Activated naive CD4-positive, alpha-beta T cell treated with anti-CD3 and anti-CD28 coated beads, Interleukin-2, amount 50 U/mL, for 72 hours (primary cell): ENCODE measurements at places on chromosomes 5 and 9.

- no peak for DNase-seq
These were observed 80.8 kb upstream of the RNU6ATAC start for GRCh38 chr9:134245179-134245578.

DNA sequence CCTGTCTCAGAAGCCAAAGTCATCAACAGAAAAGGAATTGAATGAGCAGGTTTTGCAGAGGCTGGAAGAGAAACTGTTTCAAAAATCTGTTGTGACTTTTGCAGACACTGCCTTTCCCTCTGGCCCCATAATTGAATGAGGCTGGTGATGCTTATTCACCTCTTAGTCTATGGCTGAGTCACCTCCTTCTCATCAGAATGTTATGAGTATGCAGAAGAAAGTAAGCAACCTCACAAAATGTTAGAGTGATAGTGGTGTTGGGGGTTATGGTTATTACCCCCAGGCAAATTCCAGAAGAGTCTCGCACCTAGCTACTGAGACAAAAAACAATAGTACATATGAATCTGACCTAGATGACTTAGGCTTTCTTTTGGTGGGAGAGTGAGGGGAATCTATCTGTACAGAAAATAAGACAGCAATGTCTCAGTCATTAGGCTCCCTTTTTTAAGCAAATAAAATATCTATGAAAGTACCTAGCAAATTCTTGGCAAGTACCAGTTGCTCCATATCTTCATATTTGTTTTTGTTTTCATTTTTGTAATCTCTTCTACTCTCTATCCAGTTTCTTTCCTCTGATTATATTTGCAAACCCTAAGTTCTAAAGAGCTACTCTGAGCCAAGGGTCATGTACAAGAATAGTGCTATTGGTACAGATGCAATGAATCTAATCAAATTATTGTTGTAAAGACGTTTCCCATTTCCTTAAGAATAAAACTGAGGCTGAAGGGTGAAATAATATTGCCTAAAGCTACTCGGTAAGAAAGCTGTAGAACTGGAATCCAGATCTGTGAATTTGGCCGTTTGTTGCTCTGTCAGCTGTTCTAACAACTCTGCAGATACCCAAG lies 498.1 kb upstream of the TNC start:
- DNase-seq: no peak

DNA sequence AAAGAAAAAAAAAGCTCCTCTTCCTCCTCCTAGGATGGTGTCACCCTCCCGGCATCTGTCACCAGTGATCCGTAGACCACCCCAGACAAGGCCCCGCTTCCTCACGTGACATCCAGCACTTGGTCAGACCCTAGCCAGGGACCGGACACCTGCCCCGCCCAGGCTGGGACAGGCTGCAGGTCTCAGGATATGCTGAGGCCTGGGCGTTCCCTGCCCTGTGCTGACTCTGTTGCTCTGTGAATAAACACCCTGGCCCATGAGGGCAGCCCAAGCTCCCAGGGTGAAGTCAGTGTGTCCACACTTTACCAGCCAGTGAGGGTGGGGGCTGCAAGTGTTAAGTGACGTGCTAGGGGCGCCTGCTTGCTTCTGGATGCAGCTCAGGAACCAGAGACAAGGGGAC lies 5.6 kb downstream of the EDF1 start:
- DNase-seq: no peak

- DNase-seq: no peak
These were observed 30.5 kb downstream of the ZNF618 start for GRCh38 chr9:113906411-113907110.

- DNase-seq: no peak
These were observed 2111.3 kb downstream of the MAT2B start for GRCh38 chr5:165616490-165617405.

DNA sequence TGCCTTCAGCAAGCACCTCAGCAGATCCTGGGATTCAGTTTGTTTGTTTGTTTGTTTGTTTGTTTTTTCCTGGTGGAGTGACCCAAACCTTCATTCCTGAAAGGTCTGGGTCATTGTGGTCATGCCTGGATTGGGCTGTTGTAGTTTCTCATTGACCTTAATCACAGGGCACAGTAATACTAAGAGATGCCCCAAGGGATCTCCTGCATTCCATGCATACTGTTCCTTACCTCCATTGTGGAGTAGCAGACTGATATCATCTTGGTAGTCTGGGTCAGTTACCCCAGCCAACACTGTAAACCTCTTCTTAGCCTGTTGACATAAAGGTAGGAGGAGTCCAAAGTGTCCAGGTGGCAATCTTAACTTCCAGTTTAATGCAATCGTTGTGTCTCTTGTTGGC lies 1466.7 kb upstream of the CDH9 start:
- DNase-seq: no peak

DNA sequence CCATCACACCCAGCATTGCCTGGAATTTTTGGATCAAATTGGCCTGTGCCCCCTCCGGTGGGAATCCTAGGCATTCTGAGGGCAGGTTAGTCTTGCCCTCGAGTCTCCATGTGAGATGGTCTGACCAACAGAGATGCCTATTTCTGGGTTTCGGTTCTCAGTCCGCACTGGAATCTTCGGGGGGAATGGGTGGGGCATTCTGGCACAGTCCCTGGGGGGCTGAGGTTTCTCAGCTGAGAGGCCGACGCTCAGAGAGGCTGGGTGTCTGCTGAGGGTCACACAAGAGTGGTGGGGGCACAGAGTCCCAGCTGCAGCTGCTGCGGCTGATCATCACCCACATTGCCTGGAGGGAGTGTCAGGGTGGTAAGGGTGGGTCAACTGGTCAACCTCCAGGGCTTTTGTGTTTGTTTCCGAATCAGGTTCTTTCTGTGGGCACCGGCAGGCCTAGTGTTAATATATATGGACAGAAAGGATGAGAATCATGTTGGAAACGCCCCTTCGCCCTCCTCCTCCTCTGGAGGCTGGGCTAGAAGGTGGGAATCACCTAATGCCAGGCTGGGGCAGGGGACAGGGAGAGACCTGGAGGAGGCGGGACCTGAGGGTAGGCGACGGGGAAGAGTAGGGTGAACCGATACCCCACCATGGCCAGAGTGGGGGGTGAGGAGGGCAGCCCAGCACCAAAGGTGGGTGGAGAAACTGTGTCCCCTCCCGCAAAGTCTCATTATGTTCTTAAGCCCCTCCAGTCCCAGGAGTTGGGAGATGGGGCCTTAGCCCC lies 149.5 kb upstream of the PHYKPL start:
- no peak for DNase-seq

GRCh38 chr5:141345327-141345726 lies 1.7 kb downstream of the PCDHGA3 start:
- DNase-seq: no peak

DNA sequence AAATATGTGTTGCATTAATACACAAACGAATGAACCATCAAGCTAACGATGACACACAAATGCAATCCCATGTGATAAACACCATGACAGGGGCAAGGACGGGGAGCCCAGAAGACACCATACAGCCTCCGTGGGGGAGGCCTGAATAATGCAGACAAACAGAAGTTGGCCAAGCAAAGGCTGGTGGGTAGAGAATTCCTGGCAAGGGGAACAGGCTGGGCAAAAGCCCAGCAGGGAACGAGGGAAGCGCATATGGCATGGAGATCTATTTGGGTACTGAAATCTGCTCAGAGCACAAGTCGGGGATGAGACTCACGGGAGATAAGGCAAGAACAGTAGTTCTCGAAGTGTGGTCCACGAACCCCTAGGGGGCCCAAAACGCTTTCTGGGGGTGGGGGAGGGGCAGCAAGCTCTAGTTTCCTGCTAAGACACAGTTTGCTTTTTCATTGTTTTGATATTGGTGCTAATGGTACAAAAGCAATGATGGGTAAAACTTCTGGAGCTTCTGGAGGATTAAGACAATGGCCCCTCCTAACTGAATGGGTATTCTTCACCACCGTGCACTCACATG lies 42.9 kb upstream of the FBXW11 start:
- no peak for DNase-seq

DNA sequence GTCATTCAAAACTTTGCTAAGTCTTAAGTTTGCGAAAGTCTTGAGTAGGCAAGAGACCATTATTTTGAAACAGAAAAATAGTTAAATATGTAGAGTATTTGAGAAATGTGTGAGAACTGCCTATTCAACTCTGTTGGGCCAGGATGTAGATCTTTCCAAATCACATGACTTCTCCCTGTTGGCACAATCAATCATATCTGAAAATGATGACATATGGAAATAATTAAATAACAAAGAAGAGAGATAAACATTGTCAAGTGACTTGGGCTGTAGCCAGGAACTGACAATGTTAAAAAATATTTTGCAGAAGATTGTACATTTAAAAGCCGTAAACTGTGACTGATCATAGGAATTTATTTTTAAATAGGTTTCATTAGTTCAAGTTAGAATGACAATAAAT lies 104.6 kb upstream of the IL6ST start:
- no peak for DNase-seq

GRCh38 chr5:54689411-54690251 lies 172.1 kb downstream of the SNX18 start:
- DNase-seq: no peak

DNA sequence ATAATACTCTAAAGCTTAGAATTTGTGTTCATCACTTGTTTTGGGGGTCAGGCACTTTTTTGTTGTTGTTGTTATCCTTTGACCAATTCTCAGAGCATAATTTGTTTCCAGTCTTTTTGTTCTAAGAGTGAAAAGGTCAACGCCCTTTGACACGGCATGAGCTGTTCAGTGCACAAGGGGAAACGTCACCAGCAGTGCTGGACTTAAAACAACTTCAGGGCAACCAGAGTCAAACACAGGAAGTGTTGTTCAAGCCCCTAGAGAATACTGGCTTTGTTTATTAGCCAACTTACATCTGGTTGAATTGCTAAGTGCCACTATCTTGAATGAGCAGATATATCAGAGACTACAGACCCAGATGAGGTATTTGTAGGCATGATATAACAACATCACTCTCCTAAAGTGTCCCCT lies 368.9 kb downstream of the TMEM161B start:
- no peak for DNase-seq

- DNase-seq: no peak
These were observed 47.0 kb upstream of the HOMER1 start for GRCh38 chr5:79560771-79561524.

GRCh38 chr5:124551939-124552279 lies 194.5 kb downstream of the ZNF608 start:
- no peak for DNase-seq

DNA sequence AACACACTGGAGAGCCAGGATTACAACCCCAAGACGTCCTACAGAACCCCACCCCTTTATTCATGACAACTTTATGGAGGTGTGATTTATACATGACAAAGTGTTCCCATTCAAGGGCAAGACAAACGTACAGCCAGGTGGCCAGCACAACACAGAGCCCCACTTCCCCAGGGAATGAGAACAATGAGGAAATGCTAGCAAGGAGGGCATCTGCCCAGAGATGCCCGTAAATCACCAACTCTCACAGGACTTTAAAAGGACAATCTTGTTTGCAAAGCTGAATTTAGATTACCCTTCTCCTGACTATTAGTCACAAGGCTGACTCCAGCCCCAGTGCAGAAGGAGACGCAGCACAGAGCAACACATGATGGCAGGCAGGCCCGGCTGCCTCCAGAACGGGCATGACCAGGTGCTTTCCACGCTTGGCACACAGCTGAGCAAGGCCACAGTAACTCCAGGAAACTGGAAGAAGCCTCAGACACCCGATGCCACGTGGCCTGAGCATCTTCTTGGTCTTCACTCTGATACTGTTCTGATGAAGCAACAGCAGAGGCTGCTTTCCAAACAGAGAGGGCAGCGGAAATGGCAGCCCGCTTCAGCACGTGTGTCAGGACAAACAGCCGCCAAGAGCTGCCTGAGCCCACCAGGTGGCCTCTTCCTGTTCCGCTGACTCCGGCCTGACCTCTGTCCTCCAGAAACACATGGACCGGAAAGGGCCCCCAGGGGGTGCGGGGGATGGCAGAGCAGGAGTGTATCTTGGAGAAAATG lies 51.4 kb downstream of the ROR2 start:
- DNase-seq: no peak

DNA sequence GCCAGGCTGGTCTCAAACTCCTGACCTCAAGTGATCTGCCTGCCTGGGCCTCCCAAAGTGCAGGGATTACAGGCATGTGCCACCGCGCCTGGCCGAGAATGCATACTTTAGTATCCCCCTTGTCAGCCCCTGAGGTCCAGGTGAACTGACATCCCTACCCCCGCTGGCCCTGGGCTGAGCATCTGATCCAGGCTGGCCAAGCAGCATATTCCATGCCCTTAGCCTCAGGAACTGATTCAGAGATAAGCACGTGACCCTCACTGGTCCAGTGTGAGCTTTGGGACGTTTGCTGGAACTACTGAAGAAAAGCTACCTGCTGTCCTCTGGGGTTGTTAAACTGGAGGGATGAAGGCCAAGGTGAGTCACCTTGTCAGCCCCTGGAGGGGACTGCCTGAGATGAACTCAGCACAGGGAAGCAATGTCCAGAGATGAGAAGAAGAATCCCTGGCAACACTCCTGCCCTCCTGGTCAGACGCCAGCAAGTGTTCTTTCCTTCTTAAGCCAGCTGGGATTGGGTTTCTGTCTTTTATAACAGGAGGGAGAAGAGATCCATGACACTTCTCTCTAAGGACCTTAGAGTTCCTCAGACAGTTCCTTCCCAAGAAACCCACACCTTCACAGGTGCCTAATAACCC lies 59.1 kb upstream of the FBXW11 start:
- no peak for DNase-seq

- no peak for DNase-seq
These were observed 110.4 kb upstream of the GRHPR start for GRCh38 chr9:37311938-37312708.

GRCh38 chr9:123406691-123407216 lies 50.8 kb downstream of the CRB2 start:
- no peak for DNase-seq

GRCh38 chr5:1118738-1119137 lies 6.9 kb upstream of the SLC12A7 start:
- DNase-seq: no peak

DNA sequence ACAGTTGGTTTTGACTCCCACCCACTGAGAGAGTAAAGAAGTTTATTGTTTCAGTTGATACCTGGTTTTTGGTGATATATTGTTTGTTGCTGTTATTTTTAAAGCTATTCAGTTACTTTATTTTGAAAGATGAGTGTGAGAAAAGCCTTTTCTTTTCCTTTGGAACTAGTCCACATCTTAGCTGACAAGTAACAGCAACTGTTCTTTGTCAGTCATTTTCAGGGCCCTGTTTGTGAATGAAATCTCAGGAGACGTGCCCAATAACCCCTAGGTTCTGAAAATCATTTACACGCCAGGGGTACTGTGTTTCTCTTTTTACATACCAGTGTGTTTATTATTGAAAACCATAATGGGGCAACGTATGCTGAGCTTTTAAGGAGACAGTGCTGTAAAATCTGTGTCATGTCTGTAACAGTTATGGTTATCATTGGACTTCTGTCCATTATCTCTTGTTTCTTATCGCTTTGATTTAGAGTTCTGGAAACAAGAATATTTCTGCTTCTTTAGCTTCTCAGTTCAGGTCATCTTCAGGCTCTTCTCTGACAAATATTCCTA lies 75.0 kb downstream of the LIX1 start:
- no peak for DNase-seq

DNA sequence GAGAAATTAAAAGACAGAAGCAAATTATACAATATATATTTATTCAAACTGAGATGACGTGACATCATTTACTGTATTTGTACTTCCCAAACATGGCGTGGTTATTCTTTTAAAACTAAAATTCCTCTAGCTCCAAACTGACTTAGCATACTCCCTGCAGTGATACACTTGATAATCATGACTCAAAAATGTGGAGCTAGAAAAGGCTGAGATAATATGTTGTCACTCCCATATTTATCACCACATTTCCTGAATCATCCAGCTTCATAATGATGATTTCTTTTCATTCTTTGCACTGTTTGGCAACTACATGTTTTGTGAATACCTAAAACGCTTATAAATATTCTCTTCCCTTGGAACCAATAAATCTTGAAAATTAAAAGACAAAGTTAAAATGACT lies 341.0 kb downstream of the EBF1 start:
- no peak for DNase-seq

GRCh38 chr5:52898961-52899680 lies 90.0 kb upstream of the ITGA2 start:
- DNase-seq: no peak
